ENCODE measurements at places on chromosomes 3 and 15.
A peak's percentile ranks its signal among the peaks of the same experiment; 100 is the strongest.

DNA sequence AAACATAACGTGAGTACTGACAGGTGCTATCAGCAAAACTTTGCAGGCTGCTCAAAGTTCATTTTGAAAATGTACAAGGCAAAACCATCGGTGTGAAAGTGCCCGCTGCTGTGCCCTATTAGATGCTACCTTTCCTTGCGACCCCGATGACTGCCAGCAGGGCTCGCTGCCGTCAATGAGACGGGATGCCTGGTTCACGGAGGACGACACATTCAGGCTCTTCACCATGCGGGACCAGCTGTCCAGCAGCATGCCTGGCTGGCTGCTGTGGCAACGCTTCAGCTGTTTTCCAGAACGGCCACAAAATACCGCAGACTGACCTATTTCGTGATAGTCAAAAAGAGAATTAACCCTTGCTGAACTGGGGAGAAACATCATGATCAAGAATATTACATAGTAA lies 92.7 kb upstream of the OCA2 start:
- no peak for DNase-seq

- DNase-seq = no peak
Measured at GRCh38 chr15:67063689-67064606, 1.5 kb upstream of the SMAD3 start.

DNA sequence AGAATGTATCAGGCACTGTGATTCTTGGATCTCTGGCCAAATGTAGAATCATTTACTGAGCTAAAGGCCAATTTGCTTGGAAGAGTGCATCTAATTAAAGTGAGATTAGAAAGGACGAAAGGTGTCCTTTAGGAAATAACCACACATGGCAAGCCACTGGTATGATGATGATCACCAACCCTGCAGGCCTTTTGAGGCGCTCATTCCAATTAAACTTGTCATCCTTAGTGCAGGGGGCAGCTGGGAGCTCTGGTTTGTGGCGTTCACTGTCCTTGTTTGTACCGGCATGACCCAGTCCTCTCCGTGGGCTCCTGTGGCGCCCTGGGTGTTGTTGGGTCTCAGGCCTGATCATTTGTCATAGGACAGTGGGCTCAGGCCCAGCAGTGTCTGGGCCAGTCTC lies 11.0 kb downstream of the LIMD1 start:
- no peak for DNase-seq

- peak; percentile 13 for DNase-seq
Measured at GRCh38 chr3:150703299-150703755, 393 bp downstream of the ERICH6 start.

- DNase-seq = no peak
Measured at GRCh38 chr3:140236836-140237501, 302.0 kb downstream of the CLSTN2 start.

- no peak for DNase-seq
Measured at GRCh38 chr3:46537316-46537715, 28.8 kb downstream of the LRRC2 start.

- no peak for DNase-seq
Measured at GRCh38 chr3:153026026-153026425, 136.0 kb upstream of the RAP2B start.

DNA sequence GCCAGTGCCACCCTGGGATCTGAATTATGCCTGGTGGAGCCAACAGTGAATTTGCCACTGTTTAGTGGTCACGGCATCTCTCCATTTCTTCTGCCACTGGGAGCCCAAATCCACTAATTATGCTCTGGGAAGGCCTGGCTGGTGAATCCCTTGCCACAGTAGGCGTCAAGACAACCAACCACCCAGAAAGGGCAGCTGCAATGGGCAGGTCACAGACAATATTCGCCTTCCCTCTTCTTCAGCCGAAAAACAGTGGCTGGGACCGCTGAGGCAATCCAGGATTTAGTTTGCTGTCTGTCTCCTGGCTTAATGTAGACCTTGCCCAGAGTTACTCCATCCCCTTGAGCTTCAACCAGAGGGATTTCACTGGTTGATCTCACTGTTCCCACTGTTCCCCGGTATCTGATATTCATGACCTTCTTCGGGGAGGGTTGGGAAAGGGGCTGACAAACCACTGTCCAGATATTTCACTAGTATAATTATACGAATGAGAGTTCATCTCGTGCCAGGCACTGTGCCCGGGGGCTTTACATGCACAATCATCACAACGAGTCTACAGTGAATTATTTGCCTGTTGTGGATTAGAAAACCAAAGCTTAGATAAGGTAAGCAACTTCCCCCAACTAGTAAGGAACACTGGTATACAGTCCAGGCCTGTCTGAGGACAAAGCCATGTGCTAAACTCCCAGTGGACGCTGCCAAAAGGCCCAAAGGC lies 49.9 kb upstream of the RAB6B start:
- no peak for DNase-seq

DNA sequence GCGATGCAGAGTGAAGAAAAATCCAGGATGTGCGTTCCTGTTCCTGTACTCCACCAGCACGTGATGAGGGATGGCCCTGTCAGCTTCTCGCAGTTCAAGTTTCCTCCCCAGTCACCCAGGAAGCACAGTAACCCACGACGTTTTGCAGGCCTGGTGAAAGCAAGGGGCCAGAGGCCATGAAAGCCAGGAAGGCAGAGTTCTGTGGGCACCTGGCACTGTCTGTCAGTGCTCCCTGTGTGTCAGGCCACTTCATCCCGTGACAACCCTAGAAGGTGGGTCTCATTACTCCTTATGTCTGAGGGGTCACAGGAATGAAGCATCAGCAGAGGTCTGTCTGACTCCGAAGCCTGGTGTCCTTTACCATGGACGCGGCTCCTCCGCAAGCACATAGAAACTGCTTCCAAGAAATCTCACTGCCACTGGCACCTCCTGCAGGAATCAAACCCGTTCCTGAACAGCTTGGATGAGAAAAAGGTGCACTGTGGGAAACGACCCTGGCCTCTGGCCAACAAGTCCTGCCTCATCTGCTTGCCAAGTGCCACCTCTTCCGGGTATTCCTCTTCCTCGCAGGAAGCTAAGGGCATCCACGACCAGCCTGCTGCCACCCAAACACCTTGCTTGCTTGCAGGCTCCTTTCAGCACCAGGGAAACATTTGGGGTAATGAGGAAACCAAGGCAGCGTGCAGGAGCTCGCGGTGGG lies 14.6 kb downstream of the RAB43 start:
- no peak for DNase-seq

DNA sequence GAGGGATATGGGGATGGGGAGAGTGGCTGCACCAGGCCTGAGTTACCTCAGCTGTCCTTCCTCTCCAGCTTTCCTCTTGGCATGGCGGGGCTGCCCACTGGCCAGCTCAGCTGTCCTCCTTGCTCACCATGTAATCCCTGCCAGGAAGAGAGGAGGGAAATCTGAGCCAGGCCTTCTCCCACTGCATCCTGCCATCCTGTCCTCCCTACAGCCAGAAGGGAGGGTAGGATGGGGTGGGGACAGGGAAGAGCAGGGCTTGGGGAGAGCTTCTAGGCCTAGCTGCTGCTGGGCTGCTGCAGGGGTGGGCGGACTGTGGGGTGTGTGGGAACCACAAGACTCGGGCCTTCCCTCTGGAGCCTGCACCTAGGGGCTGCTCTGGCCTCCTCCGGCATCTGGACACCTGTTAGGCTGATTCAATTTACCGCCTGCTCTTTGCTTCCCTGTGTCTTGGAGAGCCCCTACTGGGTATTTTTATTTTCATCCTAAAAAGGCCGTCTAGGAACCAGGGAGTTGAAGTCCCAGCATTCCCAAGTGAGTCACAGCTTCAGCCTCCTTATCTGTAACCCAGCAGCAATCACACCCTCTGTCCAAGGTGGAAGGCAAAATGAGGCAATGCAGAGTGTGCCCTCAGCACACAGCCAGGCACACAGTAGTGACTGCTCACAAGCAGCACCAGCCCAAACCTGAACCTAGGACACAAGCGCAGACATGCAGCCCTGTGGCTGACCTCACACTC lies 13.1 kb upstream of the KY start:
- no peak for DNase-seq

- DNase-seq = no peak
Measured at GRCh38 chr3:165624761-165625160, 212.5 kb downstream of the BCHE start.

- no peak for DNase-seq
Measured at GRCh38 chr3:36124118-36124796, 256.0 kb upstream of the STAC start.

GRCh38 chr3:133053532-133053931 lies 15.3 kb downstream of the TMEM108 start:
- no peak for DNase-seq

- no peak for DNase-seq
Measured at GRCh38 chr3:176687754-176688153, 509.5 kb downstream of the TBL1XR1 start.

DNA sequence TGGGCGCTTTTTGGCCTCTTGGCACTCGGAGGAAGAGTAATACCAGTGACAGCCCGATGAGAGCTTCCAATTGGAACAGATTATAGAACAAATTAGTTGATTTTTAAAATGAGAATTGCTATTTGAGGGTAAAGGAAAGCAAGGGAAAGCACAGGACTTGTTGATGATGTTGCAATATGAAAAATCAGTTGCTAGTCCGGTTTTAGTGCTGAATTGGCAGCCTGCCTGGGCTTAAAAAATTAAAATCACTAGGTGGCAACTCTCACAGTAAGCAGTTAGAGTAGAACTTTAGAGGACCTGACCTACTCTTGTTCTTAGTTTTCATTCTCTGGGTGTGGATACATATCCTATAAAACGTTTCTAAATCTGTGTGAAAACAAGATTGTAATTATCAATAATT lies 2.1 kb upstream of the SCAANT1 start:
- DNase-seq = no peak

DNA sequence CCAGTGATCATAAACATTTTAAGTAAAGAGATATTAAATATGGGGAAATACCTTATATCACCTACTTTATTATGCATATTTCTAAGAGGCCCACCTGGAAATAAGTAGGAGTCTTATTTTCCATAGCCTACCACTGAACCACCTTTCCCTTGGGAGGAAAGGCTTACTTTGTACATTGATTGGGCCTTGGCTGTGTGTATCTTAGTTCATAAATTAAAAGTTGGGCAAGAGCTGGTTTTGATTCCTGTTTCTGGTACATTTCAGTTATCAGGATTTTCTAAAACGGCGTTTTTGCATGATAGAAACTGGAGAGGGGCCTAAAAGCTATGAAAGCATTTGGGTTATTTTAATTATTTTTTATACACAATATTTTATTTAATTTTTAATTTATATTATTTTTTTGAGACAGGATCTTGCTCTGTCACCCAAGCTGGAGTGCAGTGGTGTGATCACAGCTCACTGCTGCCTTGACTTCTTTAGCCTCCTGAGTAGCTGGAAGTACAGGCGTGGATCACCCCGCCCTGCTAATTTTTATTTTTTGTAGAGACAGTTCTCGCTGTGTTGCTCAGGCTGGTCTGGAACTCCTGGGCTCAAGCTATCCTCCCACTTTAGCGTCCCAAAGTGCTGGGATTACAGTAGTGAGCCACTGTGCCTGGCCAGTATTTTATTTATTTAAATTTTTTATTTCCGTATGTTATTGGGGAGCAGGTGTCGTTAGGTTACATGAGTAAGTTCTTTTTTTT lies 2.6 kb downstream of the GMPS start:
- DNase-seq = no peak

DNA sequence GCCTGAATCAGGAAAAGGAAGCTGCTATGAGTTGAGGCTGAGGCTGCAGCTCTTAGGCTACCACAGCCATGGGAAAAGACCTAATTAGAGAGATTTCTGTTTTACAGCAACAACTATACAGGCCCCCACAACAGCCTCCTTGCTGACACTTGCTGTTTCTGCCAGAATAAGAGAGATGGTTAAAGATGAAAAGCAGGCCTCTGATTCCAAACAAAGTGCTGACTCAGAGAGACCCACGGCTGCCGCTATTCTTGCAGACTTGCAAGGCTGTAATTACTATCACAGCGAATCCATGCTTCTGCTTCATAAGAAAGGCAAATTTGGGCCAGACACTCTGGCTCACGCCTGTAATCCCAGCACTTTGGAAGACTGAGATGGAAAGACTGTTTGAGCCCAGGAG lies 41.8 kb downstream of the MCF2L2 start:
- no peak for DNase-seq

DNA sequence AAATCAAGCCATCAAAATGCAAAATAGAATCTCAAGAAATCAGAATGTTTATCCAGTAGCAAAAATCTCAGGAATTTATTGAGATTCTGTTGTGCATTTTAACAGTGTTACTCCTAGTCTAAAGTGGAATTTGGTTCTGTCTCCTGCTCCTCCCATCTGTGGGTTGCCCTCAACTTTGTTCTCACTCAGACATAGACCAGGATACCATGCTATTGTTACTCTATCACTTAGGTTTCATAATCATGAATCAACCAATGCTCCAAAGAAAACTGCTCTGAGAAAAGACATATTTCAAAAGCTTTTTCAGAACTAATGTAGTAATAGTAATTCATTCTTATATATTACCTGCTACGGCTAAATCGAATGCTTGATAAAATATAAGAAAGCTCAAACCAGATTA lies 274.7 kb downstream of the RBMS3 start:
- DNase-seq = no peak

- DNase-seq = no peak
Measured at GRCh38 chr3:34013818-34014570, 215.6 kb downstream of the PDCD6IP start.

DNA sequence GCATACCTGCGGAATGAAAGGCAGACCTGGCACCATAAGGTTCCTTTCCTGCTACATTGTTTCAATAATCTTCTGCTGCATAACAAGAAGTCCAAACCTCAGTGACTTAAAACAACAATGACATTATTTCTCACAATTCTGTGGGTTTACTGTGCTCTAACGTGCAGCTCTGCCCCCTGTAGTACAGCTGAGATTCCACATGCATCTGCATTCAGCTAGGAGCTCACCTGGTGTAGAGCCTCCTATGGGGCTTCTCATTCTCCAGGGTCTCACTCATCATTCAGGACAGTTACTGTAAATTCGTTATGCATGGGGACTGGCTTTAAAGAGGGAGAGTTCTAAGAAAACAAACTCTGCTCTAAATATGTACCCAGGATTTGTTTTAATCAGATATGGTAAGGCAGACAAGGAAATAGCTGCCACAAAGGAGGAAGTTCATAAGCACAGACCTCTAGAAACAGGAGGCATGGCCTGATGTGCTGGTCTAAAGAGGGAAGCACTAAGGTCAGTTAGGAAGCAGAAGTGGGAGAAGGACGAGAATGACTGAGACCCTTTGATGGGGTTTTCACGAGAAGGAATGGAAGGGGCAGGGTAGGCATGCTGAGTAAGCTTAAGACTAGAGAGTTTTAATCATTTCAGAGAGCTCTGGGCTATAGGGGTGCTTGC lies 347.0 kb downstream of the NEK10 start:
- DNase-seq = no peak

- no peak for DNase-seq
Measured at GRCh38 chr15:71811036-71811736, 832 bp downstream of the NR2E3 start.

GRCh38 chr15:70064441-70064840 lies 33.3 kb downstream of the TLE3 start:
- no peak for DNase-seq
